ENCODE measurements at places on chromosomes 3 and 15.

- DNase-seq: no peak
Observed at GRCh38 chr3:192422997-192423342, 304.4 kb downstream of the FGF12 start.

DNA sequence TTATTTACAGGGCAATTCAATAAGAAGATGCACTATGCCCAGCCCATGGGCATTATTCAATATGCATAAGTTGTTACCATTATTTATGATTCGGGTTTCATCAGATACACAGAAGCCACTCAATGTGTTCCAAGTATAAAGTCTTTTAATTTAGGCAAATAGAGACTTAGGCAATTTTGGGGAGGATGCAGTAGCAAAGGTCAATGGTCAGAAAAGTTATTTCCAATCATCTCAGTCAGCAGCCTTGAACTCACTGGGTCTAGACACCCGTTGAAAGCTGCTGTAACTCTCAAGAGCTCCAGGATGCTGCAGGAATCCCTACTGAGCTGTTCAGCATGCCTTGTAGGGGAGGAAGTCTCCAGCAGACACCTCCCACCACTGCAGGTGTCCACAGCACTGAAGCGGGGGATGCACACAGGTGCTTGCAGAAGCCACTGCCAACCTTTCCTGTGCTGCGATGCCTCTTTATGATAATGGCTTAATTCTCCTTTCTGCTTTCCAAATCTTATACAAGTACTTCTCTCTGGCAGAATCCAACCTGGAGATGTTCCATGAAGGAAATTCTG, 155.0 kb upstream of the SUCLG2 start:
- no peak for DNase-seq

DNA sequence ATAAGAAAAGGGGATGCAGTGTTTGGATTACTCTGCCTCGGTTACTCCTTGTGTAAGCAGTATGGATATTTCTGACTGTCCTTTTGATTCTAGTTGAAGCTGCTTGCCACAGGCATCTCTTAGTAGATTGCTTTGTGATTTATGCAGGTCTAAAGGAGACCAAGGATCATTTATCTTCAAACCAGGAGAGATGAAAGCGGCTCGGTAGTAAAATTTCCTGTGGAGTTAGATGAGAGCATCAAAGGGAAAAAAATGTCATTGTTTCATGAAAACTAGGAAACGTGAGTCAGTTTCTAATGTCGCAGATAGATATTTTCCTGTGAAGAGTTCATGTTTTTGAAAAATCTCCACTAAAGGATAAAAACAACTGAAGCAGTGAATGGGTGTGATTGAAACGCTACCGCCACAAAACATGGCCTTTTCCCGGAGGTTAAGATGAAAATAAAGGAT, 254.0 kb upstream of the TBL1XR1 start:
- DNase-seq: no peak

DNA sequence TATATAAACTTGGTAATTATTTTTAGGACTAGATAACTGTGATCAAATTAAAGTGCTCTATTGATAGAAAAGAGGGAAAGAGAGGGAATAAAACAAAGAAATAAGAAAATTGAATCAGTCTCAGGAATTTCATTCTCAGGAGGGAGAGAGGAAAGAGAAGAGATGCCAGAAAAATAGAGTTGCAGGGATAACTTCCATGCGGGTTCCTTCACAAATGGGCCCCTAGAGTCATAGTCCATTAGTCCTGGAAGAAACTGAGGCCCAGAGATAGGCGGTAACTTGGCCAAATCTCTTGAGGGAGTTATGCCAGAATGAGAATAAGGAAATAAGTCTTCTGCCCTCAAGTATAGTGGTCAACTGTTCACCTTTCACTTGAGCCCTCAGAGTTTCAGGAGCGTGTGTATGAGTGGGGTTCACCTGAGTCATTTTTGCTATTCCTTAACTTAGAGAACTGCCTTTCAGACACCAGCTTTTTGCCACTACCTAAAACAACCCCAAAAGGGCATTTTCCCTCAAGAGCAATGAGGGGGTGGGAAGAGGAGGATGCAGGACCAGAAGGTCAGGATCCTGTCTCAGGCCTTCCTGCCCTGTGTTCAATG, 192.6 kb downstream of the MEX3B start:
- no peak for DNase-seq

Data from coronary artery (tissue), 2 donors.